T-helper 9 cell (primary cell): ENCODE measurements at places on chromosomes 5 and 9.

GRCh38 chr5:16975950-16976624 is 40.0 kb upstream of the MYO10 start:
- DNase-seq = no peak

DNA sequence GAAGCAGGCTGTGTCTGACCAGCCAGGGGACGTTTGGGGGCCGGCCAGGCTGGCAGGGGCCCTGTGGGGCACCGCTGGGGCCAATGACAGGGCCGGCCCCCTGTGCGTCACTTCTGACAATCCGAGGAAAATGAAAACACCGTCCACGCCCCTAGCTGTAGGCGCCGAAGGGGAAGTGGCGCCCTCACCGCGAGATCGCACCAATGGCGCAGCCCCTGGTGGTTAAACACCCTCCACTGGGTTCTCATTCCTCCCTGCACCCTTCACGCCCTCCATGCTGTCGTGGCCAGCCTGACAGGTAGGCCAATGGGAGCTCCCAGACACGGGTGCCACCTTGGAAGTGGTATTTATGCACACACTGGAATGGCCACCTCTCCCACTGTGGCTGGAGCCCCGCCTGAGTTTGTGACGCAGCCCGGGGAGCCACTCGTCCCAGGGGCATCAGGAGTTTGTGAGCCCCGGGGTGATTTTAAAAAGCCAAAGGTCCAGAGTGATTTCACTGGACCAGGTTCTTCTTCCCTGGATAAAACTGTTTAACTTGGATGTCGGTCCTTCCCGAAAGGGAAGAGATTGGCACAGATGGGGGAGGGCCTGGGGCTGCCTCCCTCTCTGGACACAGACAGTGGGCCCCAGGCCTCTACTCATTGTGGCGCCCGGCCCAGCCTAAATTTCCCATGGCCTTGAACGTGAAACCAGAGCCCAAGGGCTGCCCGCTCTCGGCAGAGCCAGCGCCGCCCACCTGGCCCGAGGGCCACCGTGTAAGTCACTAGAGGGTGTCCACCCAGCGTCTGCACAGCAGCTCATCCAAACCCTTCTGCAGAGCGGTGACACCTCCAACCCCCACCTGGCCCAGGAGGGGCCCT is 49.7 kb downstream of the NKD2 start:
- no peak for DNase-seq

DNA sequence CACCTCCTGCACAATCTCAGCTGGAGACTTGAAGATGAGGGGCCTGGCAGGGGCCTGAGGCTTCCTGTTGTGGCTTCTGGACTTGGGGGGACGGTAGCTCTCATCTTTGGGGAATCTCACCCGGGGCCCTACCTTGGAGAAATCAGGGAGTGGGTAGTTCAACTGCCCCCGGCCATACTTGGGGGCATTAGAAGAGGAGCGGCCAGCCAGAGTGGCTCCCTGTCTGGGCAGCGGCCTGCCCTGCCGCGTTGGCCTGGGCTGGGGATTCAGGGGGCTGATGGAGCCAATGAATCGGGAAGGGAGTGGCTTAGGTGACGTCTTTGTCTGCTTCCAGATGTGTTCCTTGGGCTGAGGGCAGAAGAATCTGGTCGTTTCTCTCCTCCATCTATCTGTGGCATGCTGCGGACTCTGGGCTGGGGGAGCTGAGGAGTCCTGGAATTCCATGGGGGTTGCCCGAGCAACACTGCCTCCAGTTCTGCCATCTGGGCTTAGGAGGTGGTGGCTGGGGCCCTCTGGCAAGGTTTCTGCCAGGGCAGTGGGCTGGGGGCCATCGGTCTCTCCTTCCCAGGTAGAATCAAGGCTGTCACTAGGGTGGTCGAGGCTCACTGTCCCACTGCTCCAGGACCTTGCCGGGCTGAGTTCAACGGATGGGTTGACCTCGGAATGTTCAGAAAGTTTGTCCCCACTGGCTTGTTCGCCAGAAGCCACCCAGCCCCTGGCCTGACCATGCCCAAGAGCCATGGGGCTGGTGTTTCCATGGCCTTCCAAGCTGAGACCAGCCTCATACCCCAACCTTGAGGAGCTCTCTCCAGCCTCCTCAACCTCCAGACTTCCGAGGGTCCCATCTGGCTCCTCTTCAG is 11.0 kb downstream of the AKNA start:
- no peak for DNase-seq

DNA sequence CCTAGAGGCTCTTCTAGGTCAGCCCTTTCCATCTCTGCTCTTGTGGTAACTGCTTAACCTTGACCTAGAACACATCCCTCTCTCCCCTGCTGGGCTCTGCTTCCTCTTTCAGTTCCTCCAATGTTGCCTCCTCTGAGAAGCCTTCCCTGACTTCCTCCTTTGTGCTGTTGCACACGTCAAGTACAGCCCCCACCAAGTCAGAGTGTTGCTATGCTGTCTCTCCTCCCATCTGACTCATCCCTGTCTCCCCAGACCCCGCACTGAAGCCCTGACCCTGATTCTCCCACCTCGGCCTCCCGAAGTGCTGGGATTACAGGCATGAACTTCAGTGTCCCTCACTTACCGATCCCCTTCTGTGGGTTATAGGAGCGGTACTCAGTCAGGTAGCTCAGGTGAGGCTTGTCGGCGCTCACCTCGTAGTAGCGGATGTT is 10.4 kb upstream of the TRIM14 start:
- DNase-seq = no peak

- no peak for DNase-seq
Measured at GRCh38 chr9:123426406-123426805, 70.4 kb downstream of the CRB2 start.

DNA sequence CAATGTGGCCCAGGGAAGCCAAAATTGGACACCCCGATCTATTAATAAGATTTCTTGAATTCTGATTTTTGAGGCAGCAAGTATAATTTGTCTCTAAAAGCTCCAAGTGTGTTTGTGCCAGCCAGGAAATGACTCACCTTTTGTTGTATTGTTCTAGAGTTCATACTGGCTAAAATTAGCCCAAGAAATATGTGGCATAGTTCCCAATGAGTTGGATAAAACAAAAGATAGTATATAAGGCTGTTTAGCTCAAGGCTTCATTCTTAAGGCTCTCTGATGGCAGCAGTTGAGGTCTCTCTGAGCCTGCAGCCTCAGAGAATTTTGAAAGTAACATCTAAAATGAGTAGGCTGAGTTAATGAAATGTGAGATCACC is 21.6 kb downstream of the HMGXB3 start:
- no peak for DNase-seq

DNA sequence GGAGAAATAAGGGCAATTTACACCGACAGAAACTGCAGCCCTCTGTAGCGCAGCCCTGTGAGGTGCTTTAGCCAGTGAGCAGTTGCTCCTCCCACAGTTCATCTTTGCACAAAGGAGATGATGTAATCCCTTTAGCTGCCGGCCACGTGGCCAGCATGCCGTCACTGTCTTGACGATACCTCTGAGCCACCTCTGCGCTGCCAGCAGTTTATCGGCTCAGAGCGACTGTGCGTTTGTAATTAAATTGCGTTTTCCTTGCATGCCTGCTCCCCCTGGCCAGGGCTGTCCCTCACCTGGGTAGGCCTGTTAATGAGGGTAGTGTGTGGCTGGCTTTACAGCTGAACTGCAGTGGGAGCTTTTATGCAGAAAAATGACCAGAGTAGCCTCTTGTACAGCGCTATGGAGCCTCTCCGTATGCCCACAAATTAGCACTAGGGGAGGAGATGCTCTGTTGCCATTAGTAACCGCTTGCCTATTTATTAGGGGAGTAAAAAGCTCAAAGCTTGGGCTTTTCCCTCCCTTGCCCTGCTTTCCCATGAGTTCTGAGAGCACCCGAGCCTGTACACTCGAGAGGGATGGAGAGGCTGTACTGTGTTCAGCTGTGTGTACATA is 107.0 kb downstream of the TRIO start:
- no peak for DNase-seq

DNA sequence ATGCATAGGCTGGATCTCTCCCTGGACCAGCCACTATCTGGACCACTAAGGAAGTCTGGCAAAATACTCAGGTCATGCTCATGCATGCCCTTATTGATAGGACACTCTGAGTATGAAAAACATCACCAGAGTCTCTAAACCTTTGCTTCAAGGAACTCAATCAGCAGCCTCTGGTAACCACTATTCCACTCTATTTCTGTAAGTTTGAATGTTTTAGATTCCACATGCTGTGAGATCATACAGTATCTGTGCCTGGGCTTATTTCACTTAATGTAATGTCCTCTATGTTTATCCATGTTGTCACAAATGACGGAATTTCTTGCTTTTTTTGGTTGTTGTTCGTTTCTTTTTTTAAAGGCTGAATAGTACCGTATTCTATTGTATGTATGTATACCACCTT is 68.3 kb downstream of the TARS1 start:
- DNase-seq = no peak

DNA sequence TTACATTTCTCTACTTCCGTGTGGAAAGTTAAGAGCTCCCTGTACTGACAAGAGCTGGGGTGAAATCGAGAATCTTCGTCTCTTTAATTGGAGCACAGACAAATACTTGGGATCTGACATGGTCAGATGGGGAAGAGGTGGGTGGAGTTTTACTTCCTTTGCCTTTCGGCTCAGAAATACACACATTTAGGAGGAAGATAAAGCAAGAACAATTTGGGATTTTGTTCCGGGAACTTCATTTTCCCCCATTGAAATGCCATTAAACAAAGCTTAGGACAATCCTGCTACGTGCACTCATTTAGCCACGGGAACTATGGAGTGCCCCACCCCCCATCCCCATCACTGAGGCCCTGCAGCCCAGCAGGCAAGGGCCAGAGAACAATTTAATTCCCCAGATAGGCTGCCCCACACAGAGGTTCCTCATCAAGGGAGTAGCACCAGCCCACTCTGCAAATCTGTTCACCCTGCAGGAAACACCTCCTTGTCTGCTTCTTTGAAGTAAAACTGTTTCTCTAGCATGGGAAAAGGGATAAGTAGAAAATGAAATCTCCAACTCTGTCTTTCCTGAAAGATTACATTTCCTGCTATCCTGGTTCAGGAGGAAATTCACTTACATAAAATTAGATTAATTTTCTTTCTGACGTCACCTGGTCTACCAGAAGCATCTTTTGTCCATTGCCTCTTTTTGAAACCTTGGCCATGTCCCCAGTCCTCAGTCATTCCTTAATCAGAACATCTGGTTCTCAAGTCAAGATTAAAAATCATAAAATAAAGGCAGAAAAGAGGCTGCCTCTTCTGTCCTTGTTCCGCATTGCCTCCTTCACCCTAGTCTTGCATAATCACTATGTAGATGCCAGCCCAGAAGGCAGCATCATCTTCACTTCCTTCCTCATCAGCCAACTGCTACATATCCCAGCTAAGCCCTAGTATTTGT is 206.4 kb downstream of the ENC1 start:
- DNase-seq = no peak

DNA sequence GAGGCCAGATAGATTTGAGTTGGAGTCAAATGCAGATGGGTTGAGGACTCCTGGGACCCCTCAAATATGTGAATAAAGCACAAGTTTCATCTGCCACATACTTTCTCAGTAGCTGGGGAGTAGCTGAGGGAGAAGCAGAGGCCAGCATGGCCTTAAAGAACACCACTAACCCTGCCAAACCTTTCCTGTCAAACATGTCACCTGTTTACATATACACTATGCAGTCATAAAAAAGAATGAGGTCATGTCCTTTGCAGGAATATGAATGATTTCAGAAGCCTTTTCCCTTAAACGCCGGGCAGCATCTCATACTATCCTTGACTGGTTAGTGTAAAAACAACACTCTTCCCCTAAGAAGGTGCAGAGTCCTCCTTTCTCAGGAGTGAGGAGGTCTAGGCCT is 25.2 kb upstream of the HSD17B4 start:
- DNase-seq = no peak

DNA sequence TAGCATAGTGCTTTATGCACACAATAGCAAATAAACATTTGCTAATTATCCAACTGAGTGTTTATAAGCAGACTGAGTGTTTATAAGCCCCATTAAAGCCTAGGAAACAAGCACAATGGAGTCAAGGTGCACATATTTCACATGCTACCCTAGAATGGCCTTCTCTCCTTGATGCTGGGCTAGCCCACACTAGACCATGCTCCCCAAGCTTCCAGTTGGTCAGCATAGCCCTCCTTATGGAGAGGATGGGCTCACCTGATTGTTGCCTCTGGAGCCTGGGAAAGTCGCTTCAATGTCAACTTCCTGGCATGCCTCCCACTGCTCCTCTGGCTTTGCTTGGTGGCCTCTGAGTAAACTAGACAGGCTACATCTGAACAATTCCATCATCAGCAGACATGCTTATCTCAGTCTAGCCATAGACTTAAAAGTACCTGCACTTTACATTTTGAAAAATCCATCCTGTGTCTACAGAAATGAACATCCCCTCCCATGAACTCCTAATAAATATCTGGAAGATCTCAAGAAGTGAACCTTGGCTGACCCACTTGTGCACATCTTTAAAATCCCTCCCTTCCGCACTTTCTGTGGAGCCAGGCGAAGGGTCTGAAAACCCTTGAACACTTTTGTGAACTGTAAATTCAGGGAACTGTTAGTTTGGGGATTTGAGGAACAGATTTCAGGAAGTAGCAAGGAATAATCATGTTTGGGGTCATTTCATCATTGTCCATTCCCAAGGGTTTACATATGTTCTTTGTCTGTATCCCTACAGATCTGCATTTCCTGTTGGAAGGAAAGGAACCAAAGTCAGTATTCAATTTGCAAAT is 486.6 kb downstream of the ARHGEF28 start:
- DNase-seq = no peak

DNA sequence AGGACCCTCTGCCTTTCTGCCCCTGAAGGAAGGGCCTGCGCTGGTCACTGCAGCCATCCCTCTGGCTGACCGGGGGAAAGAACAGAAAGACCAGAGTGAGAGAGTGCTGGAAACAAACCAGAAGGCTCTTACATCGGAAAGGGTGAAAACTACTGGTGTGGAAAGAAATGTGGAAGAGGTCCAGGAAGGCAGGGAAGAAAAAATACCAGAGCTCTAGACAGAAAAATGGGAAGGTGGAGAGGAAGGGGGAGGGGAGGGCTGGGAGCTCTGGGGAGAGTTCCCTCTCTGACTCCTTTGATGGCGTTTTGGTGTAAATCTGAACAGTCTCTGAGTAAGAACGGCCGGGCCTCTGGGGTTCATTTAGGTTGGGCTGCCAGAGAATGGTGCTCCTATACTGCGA is 47.7 kb downstream of the COL23A1 start:
- DNase-seq = no peak

- no peak for DNase-seq
Measured at GRCh38 chr5:68273717-68274409, 58.3 kb downstream of the PIK3R1 start.

DNA sequence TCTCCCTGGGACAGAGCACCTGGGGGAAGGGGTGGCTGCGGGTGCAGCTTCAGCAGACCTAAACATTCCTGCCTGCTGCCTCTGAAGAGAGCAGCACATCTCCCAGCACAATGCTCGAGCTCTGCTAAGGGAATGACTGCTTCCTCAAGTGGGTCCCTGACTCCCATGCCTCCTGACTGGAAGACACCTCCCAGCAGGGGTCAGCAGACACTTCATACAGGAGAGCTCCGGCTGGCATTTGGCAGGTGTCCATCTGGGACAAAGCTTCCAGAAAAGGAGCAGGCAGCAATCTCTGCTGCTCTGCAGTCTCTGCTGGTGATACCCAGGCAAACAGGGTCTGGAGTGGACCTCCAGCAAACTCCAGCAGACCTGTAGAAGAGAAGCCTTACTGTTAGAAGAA is 77.2 kb downstream of the SLCO6A1 start:
- DNase-seq = no peak

- DNase-seq = no peak
Measured at GRCh38 chr9:71490810-71491209, 277.5 kb downstream of the CEMIP2 start.
